ENCODE measurements at places on chromosomes 3 and 15.

GRCh38 chr3:5184499-5184898 is 3.0 kb upstream of the EDEM1 start:
- no peak for DNase-seq

GRCh38 chr15:63380808-63381282 is 801 bp downstream of the CA12 start:
- no peak for DNase-seq

GRCh38 chr15:40069178-40070165 is 30.5 kb upstream of the SRP14 start:
- peak; percentile 96 for DNase-seq

DNA sequence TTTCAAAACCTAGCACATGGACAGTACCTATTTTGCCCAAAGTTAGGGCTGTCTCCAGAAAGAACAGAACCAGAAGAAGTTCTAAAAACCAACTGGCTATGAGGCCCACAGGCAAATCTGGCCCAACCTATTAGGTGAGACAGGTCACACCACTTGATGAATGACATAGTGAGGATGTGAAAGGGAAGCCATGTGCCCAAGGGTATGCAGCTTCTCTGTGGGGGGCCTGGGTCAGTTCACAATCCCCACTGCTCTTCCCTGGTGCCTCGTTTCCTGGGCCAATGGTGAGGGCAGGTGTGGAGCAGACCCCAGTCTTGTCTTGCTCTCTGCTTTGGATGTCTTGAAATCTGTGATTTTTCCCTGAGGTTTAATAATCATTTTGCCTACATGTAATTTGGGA is 8.9 kb downstream of the INSYN1 start:
- DNase-seq = no peak

DNA sequence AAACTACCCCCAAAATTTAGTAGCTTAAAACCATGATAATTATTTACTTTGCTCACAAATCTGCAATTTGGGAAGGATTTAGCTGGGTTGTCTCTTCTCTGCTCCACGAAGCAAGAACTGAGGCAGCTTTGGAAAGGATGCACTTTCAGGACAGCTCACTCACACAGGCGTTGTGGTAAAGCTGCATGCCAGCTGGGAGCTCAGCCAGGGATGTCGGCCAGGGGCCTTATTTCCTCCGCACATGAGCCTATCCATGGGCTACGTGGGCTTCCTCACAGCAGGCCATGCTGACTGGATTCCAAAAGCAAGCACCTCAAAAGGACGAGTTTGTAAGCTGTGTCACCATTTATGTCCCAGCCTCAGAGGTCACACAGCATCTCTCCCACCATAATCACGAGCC is 301.3 kb upstream of the IGF1R start:
- DNase-seq = no peak

DNA sequence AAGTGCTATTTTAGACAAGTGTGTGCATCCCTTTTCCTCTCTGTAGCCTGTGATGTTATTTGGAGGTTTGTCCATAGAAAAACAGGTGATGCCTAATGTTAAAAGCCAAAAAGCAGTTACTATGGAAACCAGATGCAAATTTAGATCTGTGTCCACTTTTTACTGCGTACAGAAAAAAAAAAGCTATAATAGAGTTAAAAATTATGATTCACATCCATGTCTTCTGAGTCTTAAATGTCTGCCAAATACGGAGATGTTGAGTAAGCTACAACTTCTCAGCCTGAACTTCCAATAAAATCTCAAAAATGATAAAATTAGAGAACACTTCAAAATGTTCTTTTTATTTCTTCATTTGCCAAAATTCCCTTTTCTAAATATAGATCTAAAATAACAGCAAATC is 74.2 kb upstream of the GAP43 start:
- DNase-seq = no peak

- DNase-seq = no peak
These were observed 137.8 kb downstream of the KLF13 start for GRCh38 chr15:31464216-31465082.

- no peak for DNase-seq
These were observed 29.3 kb upstream of the TRAK1 start for GRCh38 chr3:42061713-42062380.

GRCh38 chr15:73697033-73697467 is 12.9 kb downstream of the CD276 start:
- DNase-seq = peak; percentile 79

- no peak for DNase-seq
These were observed 50.6 kb downstream of the DGKG start for GRCh38 chr3:186311441-186311840.

DNA sequence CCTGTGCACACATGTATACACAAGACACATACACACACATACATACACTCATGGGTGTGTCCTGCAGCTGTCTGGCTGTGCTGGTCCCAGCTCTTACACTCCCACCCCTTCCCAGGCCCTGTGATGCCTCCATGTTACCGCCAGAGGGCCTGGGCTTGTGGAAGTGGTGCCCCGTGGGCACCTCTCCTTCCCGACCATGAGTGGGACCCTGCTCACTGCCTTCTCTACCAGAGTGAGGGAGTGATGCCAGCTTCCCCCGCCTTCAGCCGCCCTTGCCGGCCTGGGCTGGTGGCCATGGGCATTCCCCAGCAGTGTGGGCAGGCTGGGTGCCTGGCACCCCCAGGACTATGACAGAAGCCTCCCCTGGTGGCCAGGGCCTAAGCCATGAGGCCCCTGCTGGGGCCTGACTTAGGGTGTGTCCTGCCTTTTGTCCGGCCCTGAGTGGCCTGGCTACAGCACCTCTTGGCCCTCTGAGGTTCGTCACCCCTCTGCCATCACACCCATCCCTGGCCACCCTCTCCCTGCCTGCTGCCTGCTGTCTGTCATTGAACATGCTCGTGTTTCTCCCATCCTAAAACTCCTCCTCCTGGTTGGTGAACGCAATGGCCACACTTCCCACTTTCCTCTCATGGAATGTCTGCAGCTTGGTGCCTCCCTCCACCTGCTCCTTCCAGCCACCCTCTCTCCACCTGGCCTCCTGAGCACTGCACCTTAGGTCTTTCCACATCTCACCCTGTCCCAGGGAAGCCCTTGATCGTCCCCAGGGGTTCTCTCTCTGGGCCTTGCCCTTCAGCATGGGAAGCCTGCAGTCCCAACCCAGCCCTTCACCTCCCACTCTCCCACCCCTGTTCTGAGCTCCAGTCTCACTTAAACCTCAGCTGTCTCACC is 14.6 kb downstream of the HDAC11 start:
- peak; percentile 58 for DNase-seq

DNA sequence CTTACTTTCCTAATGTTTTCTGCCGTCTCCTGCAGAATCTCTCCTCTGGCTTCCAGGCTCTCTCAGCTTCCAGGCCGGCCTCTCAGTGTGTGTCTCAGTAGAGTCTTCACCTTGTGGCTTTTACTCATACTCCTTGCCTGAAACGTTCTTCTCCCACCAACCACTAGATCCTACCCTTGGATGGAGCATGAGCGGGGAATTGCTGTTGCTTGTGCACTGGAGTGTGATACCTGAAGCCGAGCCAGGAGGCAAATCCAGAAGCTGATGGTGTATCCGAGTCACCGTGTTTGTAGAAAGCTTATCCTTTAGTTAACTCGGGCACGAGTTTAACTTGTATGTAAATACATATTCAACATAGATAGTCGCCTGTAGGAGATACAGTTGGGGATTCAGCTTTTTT is 285.0 kb upstream of the C2CD4B start:
- DNase-seq = no peak

GRCh38 chr3:152910966-152911365 is 76.0 kb downstream of the P2RY1 start:
- no peak for DNase-seq

DNA sequence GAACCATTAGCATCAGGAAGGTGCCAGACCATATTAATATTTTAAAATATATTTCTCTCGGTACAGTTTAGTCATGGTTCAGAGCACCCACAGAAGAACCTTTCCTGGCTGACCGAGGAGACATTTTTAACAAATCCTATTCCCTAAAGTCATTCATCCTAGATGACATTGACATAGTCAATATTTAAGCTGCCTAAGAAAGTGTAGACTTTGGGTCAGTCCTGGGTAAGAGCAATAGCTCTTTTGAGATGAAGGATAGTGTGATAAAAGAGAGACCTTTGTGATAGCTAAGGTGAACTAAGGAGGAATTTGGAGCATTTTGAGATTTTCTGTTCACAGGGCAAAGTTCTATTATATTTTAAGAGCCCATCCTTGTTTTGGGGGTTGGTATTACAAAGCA is 47.5 kb downstream of the ZNF609 start:
- DNase-seq = no peak

DNA sequence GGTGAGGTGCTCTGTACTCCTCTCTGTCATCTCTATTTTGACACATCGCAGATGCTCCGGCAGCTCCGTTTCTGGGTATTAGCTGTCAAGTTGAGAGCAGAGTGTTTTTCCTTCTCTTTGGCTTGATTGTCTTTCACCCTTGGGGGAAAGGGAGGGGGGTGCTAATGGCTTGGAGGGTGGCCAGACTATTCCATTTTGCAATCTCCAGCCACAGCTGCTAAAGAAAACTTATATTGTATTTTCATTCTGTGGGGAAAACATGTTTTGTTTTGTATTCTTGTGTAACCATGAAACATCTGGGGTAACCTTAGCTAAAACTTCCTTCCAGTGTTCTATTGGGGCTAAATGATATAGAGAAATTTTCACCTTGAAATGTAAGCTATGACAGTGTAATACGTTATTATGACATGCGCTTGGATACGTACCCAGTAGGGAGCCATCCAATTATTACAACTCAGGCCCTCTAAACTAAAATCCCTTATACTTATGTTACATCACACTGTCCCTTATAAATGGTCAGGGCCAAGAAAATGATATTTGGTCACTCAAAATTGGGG is 14.0 kb upstream of the LARP6 start:
- no peak for DNase-seq

GRCh38 chr3:58626841-58627569 is 39.6 kb downstream of the FAM3D start:
- no peak for DNase-seq

- no peak for DNase-seq
These were observed 43.9 kb downstream of the DTWD1 start for GRCh38 chr15:49664716-49665115.

GRCh38 chr3:60759439-60759838 is 491.8 kb downstream of the FHIT start:
- no peak for DNase-seq

GRCh38 chr15:29990035-29990434 is 92.7 kb upstream of the GOLGA8J start:
- no peak for DNase-seq

DNA sequence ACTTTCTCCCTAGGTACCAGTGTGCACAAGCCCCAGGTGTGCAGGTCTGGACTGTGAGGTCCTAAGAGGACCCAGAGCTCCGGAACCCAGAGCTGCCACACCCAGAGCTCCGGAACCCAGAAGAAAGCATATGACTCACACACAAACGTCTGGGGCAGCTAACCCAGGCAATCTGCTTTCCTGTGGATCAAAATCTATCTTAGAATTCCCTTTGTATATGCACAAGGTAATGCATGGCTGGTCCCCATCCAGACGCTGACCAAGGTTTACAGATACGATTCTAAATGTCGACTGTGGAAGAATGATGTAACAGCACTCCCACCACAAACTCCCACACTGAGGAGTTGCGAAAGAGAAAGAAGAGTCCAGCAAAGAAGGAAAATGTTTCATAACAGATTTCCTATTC is 15.7 kb downstream of the KCNMB2 start:
- DNase-seq = no peak

- DNase-seq = no peak
These were observed 271.5 kb upstream of the TBL1XR1 start for GRCh38 chr3:177468816-177469215.

DNA sequence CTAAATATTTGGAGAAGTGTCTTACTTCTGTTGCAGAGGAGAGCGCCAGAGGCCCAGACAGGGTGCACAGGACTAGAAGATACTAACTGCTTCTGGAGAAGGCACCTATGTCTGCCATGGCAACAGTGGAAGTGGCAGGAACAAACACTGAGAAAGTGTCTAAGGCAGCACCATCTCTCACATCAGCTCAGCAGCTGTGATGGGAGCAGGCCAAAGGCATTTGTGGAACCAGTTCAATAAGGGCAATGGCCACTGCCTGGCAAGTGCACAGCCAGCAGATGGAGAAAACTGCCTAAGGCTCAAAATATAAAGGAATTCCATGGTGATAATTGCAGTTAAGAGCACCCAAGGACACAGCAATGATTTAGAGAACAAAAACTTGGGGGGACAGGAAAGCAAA is 563.0 kb upstream of the CCDC54 start:
- peak; percentile 14 for DNase-seq

- DNase-seq = no peak
These were observed 9.1 kb downstream of the CORO2B start for GRCh38 chr15:68587769-68588385.

DNA sequence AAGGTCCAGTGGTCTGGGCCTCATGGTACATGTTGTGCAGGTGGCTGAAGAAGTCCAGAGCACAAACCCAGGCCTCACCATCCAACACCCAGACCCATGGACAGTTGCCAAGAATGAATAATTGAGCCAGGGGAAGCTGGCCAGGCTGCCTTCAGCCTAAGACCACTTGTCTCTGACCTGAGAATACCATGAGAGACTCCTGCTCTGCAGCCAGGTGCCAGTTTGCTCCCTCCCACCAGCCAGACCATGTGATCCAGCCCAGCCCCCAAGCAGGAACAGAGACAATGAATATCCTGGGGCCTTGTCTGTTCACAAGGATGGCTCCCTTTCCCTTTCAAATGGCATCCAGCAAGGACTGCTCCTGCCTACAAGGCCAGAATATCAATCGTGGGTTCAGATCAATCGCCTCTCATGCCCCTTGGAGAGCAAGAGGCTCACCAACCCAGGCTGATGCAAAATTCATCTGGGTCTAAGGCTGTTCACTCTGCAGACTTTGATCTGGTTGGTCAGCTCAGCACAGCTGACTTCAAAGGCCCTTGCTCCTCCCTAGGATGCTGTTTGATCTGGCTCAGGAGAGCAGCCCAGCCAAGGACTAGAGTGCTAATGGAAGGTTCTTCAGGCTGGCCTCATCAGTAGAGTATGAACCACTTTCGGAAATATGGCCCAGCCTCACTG is 13.4 kb downstream of the TRAIP start:
- DNase-seq = no peak

GRCh38 chr3:185680231-185680630 is 94.1 kb downstream of the SENP2 start:
- no peak for DNase-seq

- no peak for DNase-seq
These were observed 37.6 kb upstream of the TRIM71 start for GRCh38 chr3:32780071-32780734.

GRCh38 chr15:38470816-38471215 is 16.9 kb downstream of the FAM98B start:
- DNase-seq = no peak

GRCh38 chr3:73461547-73461946 is 163.2 kb downstream of the PDZRN3 start:
- DNase-seq = no peak

DNA sequence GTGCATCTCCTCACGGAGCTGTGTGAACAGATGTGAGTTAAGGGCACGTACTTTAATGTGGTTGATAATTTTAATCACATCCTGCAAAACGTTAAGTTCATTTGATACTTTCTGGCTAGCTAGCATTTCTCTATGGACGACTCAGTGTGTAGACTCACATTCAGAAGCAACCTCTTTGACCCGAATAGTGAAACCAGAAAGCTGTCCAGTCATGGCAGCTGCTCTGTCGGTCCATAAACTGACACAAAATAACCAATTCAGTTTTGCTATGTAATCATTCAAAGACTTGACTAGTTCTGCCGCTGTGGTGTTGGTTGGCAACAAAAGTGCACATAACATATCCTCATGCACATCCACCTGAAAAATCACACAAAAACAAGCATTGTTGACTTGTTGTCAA is 3.7 kb upstream of the GFM1 start:
- no peak for DNase-seq
